Stomach (tissue), 19 donors: ENCODE measurements at places on chromosomes 12 and 14.
A peak's percentile ranks its signal among the peaks of the same experiment; 100 is the strongest.

- no peak for DNase-seq
Measured at GRCh38 chr14:33611405-33612196, 339.3 kb downstream of the EGLN3 start.

DNA sequence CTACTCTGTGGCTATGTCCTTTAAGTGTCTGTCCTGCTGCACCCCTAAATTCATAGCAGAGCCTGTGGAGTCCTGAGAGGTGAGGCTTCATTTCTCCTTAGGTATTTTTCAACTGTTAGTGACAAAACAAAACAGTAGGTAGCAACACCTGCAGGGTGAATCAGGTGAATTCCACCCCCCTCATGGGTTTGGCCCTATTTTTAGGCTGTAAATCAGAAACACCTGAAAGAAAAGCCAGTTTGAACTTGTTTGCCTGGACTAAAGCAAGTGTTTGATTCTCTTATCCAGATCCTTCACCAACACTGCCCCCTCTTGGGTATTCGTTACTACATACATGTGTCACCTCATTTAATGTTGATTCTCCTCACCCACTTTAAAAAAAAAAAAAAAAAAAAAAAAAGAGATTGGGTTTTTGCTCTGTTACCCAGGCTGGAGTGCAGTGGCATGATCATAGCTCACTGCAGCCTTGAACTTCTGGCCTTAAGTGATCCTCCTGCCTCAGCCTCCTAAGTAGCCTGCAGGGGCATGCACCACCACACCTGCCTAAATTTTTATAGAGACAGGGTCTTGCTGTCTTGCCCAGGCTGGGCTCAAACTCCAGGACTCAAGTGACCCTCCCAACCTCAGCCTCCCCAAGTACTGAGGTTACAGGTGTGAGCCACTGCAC lies 10.3 kb downstream of the TBPL2 start:
- DNase-seq = no peak

DNA sequence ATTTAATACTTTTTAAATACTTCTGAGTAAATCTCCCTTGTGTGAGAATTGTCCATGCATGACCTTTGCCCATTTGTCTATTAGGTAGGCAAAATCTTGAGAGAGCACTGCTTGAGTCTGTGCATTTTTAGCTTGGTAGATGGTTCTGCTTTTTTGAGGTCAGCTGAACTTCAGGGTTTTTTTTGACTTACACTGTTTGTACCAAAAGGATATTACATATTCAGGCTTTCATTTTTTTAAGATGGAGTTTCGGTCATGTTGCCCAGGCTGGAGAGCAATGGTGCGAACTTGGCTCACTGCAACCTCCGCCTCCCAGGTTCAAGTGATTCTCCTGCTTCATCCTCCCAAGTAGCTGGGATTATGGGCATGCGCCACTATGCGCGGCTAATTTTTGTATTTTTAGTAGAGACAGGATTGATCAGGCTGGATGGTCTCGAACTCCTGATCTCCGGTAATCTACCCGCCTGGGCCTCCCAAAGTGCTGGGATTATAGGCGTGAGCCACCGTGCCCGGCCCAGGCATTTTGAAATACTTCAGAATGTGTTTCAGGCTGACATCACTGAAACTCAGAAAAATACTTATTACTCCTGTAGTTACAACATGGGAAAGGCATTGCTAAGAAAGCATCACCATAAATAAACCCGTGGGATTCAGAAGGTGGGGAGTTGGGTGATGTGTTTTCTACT lies 11.1 kb downstream of the RASSF3 start:
- no peak for DNase-seq

- no peak for DNase-seq
Measured at GRCh38 chr12:113862590-113863454, 103.3 kb downstream of the RBM19 start.

GRCh38 chr14:75339059-75339458 lies 60.4 kb downstream of the FOS start:
- no peak for DNase-seq

- DNase-seq = no peak
Measured at GRCh38 chr12:101165319-101165718, 44.7 kb downstream of the SLC5A8 start.

GRCh38 chr14:85663256-85663655 lies 133.3 kb downstream of the FLRT2 start:
- DNase-seq = no peak

- peak; percentile 24 for DNase-seq
Measured at GRCh38 chr12:131074221-131075083, 120.7 kb downstream of the ADGRD1 start.

DNA sequence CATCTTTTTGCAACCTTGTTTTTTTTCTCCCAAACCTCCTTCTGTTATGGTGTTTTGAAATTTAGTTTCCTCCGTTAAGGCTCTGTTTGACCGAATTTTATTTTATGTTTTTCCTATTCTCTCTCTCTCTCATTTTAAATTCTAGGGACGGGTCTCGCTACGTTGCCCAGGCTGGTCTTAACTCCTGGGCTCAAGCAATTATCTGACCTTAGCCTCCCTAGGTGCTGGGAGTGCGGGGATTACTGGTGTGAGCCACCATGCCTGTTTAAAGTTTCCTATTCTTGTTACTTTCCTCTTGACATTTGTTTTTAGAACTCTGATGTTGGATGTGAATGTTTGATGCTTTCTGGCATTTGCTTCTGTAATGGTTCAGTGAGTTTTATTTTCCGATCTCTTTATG lies 1.0 kb downstream of the ZC3H14 start:
- DNase-seq = no peak

- DNase-seq = no peak
Measured at GRCh38 chr12:107320929-107321631, 227.7 kb upstream of the CRY1 start.

- peak; percentile 34 for DNase-seq
Measured at GRCh38 chr12:89212339-89212771, 139.9 kb downstream of the DUSP6 start.

DNA sequence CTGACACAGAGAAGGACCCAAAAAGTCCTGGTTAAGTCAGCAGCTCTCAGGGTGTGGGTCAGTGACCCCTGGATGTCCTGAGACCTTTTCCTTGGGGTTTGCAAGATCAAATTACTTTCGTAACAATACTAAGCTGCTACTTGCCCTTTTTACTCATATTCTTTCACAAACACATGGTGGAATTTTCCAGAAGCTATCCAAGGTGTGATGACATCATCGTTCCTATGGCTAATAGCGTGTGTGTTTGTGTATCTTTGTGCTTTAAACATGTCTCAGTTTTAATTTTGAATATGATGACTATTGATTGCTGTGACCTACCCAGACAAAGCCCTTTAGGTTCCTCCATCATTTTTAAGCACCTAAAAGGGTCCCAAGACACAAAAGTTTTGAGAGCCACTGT lies 176.2 kb downstream of the PHETA1 start:
- no peak for DNase-seq
